Cardiac septum (tissue), 1 donor: ENCODE measurements at places on chromosomes 4 and X.

GRCh38 chr4:37839426-37839825 lies 12.9 kb downstream of the PGM2 start:
- DNase-seq = no peak

DNA sequence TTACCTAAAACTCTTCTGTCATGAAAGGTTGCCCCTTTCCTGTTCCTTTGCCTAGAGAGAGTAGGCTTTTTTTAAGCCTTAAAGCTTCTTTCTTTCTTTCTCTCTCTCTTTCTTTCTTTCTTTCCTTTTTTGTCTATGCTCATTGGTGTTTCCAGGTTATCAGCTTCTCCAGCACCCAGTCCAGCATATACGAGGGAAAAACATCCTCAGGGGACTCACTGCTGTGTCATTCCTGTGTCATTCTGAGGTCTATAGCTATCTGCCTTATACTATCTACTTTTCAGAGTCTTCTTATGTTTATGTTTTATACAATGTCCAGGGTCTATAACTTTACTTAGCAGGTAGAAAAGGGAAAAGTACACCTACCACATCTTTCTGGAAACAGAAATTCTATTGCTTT lies 10.5 kb upstream of the USP27X start:
- no peak for DNase-seq

GRCh38 chrX:74286950-74287740 lies 16.8 kb upstream of the ZCCHC13 start:
- DNase-seq = no peak

DNA sequence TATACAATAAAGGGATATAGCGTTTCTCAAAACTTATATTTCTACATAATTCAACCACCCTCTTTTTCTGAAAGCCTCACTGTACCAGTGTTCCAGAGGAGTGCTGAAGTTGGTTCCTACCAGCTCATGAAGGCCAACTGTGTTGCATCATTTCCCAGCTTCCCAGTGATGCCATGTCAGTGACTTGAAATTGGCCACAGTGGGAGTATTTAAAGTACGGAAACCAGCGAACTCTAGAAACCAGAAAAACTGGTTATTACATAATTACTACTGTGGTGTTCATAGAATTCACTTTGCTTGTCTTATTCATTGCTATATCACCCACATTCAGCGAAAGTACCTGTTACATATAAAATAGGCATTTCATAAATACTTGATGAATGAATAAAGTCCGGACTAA lies 135.4 kb downstream of the GC start:
- DNase-seq = no peak

DNA sequence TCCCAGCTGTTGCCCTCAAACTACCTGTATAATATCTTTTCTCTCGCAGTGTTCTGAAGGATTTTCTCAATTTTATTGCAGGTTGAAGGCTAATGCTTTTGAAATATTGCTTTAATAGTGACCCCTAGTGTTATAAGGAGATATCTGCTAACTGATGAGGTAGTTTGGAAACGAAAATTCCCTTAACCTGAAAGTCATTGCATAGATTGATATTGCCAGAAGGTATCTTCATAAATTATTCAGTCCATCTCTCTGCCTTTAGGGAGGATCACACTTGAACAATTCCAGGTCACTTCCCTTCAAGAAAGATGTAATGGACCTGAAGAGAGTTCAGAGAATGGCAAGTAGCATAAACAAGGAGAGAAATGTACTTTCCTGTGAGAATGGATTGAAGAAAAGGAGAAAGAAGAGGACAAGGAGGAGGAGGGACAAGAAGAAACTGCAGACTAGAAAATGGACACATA lies 44.1 kb downstream of the TIGD4 start:
- DNase-seq = no peak

- no peak for DNase-seq
Measured at GRCh38 chr4:111722213-111722720, 423.0 kb upstream of the FAM241A start.

- no peak for DNase-seq
Measured at GRCh38 chr4:133982533-133983224, 218.9 kb downstream of the PABPC4L start.

- DNase-seq = no peak
Measured at GRCh38 chrX:113802837-113803236, 781.0 kb upstream of the HTR2C start.

DNA sequence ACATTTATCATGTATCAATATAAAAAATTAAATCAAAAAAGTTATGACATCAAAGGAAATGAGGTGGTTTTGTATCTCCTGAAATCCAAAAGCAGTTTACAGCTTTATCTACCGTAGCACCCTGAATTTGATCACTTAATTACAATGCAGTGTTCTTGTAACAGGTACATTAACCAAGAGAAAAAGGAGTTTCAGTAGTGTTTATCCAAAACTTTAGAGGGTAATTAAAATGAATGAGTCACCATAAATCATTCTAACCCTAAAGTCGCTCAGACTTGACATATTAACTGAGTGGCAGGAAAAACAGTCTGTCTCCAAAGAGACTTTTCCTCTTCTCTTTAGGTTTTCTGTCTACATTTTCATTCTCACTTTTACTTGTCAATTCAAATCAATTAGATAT lies 907.6 kb upstream of the EPHA5 start:
- DNase-seq = no peak

- no peak for DNase-seq
Measured at GRCh38 chrX:139892512-139892911, 40.3 kb downstream of the ATP11C start.

DNA sequence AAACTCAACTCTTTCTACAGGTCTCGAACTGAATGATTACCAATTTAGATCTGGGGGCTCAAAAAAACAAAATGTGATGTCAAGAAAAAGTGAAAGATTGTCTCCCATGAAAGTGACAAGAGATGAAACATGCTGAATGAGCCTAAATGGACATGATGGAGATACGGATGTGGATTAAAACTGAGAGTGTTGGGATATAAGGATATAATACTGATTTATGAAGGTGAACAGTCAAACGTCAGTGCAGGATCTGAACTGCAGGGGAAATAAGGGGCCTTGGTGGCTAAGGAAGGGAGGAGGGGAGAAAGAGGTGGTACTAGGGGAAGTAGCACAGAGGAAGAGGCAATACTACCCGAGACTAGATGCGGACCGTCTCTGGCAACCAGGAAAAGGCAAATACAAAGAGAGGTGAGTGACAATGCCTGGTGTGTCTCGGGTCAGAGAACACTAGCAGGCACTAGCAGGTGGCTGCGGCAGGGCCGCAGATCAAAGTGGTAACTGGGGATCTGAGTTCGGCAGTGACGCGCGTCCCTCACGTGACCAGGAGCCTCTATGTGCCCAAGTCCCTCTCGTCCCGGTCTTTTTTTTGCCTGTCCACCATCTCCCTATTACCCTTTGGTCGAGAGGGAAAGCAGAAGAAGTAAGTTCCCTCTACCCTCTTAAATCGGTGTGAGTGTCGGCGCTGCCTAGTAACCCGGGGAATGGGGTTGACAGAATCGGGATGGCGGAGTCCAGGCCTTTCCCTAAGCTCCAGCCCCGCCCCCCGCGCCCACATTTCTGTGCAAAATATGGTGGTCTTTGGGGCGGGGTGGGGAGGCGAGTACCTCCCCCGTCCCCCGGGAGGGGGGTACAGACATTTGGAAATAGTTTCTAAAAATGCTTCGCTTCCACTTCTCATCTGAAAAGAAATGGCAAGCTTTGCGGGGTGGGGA lies at the start of gene TCEAL1:
TCEAL1 (plus strand) TSS at position 590 of the 932 bp plus-strand sequence. CDS start 942 bp downstream, outside the sequence.
- no peak for DNase-seq

- no peak for DNase-seq
Measured at GRCh38 chrX:52270453-52271116, 85.9 kb downstream of the MAGED4 start.

- DNase-seq = no peak
Measured at GRCh38 chr4:185792384-185793115, 19.4 kb downstream of the SORBS2 start.

DNA sequence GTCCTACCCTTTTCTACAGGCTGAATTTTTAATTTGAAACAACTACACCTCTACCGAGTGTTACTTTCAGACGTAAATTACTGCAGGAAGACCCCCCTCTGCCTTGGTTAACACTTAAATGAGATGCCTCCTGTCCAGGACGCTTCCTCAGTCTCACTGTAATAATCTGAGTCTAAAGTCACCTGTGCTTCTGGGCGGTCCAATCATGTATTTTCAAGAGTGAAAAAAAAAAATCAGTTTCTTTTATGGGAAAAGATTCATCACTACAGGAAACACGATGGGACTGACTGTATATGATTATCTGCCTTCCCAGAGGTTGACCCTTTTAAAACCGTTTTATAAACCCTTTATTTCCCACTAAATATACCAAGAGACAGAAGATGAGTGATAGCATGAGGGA lies 776 bp downstream of the RBM47 start:
- DNase-seq = no peak

- DNase-seq = no peak
Measured at GRCh38 chr4:125658773-125659172, 344.0 kb downstream of the FAT4 start.

- no peak for DNase-seq
Measured at GRCh38 chrX:40188573-40189417, 91.0 kb upstream of the BCOR start.
